Stimulated activated CD8-positive, alpha-beta memory T cell treated with anti-CD3 and anti-CD28 coated beads, Interleukin-15, amount 100 ng/mL, for 48 hours (primary cell): ENCODE measurements at places on chromosomes 1 and 21.
A peak's percentile ranks its signal among the peaks of the same experiment; 100 is the strongest.

GRCh38 chr1:31800674-31800967 is 15.2 kb downstream of the SPOCD1 start:
- no peak for DNase-seq

GRCh38 chr1:212269306-212269705 is 15.9 kb upstream of the PPP2R5A start:
- no peak for DNase-seq

GRCh38 chr1:46303872-46304326 is 401 bp downstream of the UQCRH start:
- no peak for DNase-seq

DNA sequence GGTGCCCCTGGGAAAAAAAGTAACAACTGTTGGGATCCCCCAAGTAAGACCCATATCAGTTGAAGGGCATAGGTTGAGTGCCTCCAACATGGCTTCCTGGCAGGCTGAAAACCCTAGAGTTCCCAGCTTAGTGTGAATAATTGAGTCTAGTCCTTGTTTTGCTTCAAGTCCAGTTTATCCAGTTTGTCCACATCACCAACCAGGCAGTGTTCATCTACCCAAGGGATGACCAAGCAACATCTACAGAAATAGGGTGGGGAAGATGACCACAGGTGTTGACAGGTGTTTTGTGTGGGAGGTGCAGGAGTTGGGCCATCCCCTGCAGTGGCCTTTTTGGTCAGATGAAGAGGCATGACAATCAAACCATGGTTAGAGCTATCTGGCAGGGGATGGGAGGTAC is 54.3 kb upstream of the ERO1B start:
- no peak for DNase-seq

- peak; percentile 57 for DNase-seq
These were observed 57.4 kb downstream of the SLC9A1 start for GRCh38 chr1:27097484-27097917.

GRCh38 chr1:47572731-47573430 is 135.0 kb downstream of the FOXD2 start:
- no peak for DNase-seq

GRCh38 chr1:71295350-71295749 is 214.5 kb upstream of the ZRANB2 start:
- no peak for DNase-seq

DNA sequence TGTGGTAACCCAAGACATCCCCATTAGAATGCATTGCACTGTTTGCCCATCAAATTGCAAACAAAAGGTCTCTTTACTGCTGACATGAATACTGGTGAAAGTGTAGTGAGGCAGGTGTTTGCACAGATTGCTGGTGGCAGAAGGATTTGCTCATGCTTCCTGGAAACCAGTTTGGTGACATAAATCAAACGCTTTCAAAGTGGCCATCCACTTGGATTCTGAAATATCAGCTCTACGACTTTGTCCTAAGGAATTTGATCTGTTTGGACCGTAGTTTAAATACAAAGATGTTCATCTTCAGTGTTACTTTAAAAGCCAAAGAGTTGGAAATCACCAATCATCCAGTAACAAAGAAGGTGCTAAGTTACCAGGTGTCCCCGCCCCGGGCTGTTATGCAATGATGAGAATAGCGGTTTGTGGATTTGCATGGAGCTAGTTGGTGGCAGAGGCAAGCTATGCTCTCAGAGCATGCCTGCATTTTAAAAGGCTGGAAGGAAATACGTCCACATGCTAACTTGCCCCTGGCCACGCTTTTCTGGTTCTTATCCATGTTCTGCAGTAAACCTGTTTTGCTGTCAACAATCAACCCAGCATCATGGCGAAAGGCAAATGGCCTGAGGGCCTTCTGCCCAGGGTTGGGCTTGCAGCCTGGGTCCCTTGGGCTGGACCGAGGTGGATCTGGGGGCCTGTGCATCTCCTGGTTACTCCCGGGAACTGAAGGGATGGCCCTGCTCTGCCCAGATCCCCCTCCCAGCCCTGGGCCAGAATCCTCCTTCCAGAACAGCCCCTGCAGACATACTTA is 49.2 kb downstream of the UMODL1 start:
- DNase-seq: no peak

DNA sequence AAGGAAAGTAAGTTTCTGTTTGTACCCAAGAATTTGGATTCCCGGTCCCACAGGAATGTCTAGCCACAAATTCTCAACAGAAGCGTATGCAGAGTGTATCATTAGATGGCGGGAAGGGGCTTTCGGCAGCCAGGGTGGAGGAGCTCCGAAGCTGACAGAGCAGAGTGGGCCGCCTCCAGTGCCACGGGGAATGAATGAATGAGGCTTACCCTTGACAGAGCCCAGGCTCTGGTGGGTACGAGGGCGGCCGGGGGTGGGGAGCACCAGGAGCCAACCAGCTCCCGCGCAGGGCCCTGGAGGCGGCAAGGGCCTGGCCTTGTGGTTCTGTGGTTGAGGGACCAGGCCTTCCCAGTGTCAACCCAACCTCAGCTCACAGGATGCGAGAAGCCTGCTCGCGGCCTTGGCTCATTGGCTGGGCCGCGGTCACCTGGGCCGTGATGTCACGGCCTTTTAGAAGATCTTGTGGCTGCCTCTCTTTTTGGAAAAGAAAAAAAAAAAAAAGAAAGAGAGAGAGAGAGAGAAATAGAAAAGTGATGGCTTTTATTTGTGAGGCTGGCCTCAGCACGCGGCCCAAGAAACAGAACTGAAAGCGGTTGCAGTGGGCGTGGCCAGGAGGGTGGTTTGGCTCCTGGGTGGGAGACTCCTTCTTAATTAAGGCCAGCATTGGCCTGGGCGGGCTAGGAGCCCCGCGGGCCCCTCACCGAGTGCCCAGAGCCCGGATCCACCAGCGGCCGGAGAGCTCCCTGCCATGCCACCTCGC is 34.9 kb upstream of the RUNX3 start:
- peak; percentile 99 for DNase-seq

DNA sequence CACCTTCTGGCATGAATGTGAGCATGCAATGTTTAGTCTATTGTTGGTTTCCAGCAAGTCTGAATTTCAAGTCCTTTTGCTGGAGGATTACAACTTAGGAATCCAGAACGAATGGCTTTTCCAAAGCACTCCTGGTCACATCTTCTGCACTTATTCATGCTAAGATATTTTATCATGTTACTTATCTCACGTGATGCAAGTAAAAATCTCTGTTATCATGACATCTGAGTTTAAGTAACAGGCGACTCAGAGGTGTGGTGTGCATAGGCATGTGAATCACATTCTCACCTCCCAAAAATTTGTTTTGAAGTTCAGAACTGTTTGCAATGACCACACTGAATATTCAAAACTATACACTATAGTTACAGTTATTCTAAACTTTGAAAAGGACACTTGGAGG is 204.8 kb upstream of the FGGY start:
- DNase-seq: no peak

- DNase-seq: no peak
These were observed 13.9 kb upstream of the CNR2 start for GRCh38 chr1:23927097-23927496.

- no peak for DNase-seq
These were observed 140.6 kb upstream of the GRIK3 start for GRCh38 chr1:37174876-37175275.

DNA sequence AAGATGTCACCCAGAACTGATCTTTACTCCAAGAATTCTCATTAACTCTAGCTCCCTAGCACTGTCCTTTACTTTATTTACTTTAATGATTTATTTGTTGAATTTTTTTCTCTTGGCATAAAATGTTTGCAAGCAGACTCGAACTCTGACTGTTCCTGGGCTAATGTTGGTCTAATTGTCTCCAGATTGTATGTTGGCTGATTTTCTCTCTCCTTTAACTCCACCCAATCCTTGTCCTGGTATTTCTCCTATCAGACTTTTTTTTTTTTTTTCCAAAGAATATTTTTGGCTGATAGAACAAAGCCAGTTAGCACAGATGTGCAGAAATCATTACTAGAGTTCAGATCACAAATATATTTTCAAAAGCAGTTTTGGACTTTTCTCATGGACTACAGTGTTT is 82.6 kb downstream of the ATF6 start:
- no peak for DNase-seq

DNA sequence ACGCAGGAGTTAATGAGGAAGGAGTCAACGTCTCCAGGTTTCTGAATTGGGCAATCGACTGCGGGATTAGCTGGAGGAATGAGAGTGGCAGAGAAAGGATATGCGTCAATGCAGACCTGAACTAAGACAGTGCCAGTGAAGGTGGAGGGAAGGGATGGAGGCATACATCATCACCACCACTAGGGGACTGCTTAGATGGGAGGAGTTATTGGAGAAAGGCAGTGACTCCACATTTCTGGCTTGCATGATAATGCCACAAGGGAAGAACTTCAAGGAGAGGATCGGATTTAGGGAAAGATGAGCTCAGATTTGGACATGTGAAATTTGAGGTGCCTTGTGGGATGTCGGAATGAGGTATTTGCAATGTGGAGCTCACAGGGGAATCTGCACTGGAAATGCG is 17.5 kb downstream of the VASH2 start:
- no peak for DNase-seq

GRCh38 chr1:31181515-31182343 is 58.0 kb downstream of the NKAIN1 start:
- peak; percentile 30 for DNase-seq

DNA sequence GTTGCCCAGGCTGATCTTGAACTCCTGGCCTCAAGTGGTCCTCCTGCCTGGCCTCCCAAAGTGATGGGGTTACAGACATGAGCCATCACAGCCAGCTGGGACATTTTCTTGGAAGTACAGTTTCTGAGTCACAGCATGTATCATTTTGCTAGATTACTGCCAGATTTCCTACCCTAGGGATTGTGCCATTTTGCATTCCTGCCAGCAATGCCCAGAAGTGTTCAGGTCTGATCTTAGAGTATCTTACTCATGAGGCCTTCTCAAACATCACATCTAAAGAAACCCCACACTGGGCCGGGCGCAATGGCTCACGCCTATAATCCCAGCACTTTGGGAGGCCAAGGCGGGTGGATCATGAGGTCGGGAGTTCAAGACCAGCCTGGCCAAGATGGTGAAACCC is 10.2 kb downstream of the BMP8A start:
- no peak for DNase-seq

DNA sequence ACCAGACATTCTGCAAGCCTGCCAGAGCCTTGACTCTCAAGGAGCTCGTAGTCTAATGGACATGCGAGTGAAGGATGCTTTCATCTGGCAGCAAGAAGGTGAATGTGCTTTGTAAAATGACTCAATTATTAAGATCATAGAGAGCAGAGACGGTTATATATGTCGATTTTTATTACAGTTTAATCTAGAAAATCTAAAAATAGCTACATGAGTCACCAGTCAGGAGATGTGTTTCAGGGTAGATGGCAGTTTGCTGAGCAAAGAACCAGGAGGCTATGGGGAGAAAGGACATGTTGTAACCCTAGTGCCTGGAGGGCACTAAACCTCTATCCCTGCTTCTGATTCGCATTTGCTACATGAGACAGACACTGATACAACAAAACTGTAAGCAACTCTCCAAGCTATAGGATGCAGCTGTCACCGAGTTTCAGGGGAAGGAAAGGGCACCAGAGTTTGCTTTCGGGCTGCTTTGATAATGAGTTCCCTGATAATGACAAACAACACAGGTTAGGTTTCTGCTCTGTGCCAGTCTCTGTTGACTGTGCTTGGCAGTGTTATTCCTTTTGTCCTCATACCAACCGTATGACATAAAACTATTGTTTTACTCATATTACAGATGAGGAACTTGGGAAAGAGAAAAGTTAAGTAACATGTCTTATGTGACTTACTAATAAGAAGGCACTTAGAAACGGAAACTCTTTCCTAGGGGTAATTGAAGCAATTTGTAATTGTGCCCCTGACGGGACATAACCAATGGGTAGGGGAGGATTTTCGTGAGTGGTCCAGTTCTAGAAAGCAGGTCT is 43.2 kb downstream of the C1orf198 start:
- no peak for DNase-seq

- DNase-seq: no peak
These were observed 16.2 kb upstream of the CR1L start for GRCh38 chr1:207628776-207629175.

DNA sequence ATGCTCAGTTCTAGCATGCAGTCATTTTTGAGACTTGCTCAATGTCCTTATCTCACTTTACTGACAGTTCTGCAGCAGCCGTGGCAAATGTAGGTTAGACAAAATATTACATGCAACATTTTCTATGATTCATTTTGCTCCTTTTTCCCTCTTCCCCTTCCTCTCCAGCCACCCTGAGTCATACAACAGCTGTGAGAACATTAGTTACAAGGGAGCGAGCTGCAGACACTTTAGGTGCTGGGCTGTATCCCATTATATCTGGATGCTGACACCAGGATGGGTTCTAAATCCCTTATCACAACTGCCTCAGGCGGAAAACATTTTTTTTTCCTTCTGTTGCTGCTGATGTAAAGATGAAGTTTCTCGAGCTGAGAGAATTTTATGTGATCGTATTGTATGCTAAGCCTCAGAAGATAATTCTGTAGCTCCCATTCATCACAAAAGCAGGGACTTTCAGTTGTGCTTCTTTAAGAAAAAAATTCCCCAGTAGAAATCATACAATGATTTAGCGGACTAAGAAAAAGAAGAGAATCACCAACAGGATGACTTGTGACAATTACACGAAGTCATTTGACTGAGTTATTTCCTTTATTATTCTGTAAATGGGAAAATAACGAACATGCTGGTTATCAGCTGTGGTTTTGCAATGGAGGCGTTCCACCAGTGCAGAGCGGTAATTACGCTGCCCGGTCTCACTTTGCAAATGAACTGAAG is 345.0 kb downstream of the DISC1 start:
- no peak for DNase-seq

GRCh38 chr1:170666541-170667254 is 2.8 kb downstream of the PRRX1 start:
- no peak for DNase-seq
